Metanephros (tissue), 2 donors: ENCODE measurements at places on chromosomes 3 and 15. TPM values are rescaled to one million over a fixed set of nuclear protein-coding genes. Genes with fewer than 3 reads are reported as not detected.

PLA2G4B gene
- total RNA-seq = 6.2 TPM

MYZAP gene
- total RNA-seq = 2.7 TPM

GOLGA8S gene
- 0.12 TPM for total RNA-seq

KCNAB1 gene
- 3.0 TPM for total RNA-seq
